ENCODE measurements at places on chromosomes 16 and 17.
A peak's percentile ranks its signal among the peaks of the same experiment; 100 is the strongest.

- DNase-seq, result no peak
These were observed 351.2 kb upstream of the ERCC4 start for GRCh38 chr16:13568803-13569202.

DNA sequence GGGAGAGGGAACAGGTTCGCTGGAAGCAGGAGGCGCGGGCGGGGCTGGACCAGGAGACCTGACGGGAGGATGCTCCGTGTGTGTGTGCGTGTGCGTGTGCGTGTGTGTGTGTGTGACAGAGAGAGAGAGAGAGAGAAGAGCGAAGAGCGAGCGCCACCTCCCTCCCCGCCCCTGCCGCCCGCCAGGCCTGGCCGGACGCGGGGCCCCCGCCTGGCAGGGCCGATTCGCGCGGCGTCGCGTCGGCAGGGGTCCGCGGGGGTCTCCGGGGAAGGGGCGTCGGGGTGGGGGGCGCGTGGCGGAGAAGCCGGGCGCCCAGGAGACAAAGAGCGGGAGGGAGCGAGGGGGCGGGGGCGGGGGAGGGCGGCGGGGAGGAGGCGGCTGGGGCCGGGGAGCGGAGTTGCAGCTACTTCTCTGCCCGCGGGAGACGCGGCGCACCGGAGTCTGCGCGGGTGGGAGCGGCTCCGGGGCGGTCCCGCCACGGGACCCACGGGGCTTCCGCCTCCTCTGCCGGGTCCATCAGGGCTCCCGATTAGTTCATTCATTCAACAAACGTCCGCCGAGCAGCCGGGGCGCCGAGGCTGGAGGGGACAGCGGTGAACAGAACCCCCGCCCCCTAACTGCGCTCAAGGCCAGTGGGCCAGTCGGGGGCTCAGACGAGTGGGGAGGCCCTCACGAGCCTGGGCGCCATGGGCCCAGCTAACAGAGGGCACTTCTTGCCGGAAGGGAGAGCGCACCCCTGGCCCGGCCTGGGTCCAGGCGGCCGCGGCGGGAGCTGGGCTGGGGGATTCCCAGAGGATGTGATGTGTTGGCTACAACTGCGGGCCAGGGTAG is at the start of gene SAMD14:
Gene SAMD14 (minus strand): TSS at position 433 of the 831 bp plus-strand sequence. CDS start 5,201 bp downstream, outside the sequence.
- DNase-seq, result peak; percentile 48

DNA sequence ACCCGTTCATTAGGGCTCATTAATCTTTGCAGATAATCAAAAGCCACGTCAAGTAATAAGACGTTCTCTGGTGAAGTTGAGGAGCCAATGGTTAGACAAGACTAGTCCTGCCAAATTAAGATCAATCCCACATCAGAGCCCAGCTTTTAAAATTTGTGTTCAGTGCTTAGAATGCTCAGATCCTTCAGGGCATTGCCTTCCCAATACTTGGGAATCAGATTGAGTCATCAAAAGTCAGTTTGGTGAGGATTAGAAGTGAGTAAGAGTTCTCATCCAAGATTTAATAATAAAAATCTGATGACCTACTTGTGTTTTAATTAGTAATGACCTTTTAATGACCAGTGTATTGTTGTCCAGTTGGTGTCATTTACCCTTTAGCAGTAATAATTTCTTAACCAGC is 19.8 kb downstream of the MAP2K4 start:
- DNase-seq, result no peak

GRCh38 chr16:74296432-74297144 is at the start of gene PSMD7:
Gene PSMD7, plus strand, starts transcription at chr16:74296814. Its CDS starts 101 bp downstream, at chr16:74296915.
- peak; percentile 85 for DNase-seq

DNA sequence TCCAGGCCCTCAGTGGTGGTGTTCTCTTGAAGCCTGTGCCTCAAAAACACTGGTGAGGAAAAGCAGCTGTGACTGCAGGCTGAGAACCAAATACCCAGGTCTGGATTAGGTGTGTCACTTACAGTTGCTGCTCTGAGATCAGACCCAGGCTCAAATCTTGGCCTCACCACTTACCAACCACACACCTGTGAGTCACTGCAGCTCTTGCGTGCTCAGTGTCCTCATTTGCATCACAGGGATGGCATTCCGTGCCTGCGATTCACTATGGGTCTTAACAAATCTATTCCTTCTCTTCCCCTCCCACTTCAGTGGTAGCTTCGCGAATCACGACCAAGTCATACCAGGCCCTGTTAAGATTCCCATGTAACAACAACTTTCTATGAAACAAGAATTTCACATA is 233.4 kb upstream of the HSBP1 start:
- no peak for DNase-seq

- DNase-seq, result no peak
These were observed 240.6 kb upstream of the ZFHX3 start for GRCh38 chr16:73288520-73288919.

DNA sequence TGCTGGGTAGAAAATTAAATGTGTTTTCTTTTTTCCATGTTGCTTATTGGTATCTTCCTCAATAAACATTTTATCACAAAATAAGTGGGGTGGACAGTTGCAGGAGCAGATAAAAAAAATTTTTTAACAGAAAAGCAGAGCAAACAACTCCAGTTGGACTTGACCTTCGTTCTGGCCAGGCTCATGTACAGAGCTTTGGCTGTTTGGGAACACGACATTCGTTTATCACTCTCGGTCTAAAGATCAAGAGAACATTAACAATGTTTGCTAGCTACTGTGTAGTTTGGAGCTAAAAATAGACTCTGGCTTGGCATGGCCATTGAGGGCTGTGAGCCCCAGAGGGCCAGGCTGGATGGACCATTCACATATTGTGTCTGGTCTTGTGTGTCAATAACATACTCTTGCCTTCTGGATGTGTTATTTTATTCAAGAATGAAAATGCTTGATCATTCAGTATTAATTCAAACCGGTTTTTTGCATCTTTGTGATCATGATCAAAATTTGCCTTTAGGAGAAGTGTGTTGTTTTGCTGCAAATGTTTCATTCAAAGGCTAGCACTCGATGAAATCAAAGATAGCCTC is 56.6 kb downstream of the TMEM186 start:
- no peak for DNase-seq

- no peak for DNase-seq
These were observed 71.5 kb downstream of the RAP1GAP2 start for GRCh38 chr17:2867441-2868424.

GRCh38 chr17:69723741-69724140 is 309.2 kb downstream of the MAP2K6 start:
- DNase-seq, result no peak

DNA sequence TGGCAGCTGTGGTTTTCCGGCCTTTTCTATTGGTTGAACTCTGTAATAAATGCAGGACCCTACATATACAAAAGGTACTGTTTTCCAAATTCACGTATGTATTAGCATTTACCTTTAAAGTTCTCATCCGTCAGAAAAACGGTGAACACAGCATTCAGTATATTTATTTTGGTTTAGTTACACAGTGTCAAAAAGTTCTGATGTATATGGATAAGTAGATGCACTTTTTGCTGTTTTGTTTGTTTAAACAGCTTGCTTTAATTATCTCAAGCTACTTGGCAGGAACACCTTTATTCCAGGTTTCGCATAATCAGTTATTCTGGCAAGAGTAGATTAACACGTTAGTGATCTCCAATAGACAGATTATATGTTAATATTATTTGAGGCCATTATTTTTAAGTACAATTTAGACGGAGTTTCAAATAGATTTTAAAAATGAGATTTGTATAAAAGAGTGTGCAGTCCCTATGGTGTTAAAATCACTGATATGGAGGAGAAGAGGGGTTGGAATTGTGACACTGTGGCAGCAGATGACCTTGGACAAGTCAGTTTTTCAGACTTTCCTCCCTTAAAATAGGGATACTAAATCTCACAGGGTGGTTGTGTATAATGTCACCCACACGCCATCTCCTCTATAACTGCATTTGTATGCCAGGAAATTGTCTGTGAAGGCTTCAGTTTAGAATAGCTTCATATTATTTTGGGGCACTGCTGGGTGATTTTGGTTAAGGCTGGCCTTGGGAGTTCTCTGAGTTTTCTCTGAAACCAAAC is 2.1 kb downstream of the HERPUD1 start:
- no peak for DNase-seq

DNA sequence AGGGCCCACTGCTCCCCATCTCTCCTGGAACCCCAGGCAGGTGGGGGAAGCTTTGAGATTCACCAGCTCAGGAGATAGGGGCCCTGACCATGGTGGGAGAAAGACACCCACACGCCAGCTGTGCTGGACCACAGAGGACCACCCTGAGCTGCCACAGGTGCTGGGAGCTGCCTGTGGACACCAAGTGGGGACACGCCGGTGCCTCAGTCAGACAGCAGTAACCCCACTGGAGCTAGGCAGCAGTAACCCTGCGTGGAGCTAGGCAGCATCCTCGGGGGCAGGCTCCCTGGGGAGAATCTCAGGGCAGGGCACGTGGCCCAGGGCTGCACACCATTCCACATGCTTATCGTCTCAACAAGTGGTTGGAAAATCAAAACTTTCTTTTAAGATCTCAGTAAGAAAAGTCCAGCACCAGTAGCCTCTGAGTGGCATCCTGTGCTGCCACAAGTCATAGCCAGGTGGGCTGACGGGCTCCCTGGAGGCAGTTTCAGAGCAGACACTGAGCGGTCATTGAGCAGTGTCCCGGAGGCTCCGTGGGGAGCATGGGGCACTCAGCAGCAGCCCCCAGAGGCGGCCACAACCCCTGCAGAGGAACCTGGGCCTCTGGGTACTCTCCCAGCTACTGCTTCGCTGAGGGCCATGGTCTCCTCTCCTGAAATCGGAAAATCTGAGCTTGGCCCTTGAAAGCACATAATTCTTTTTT is 8.0 kb upstream of the HEXD start:
- DNase-seq, result no peak

- no peak for DNase-seq
These were observed 81.4 kb upstream of the ERCC4 start for GRCh38 chr16:13838401-13839190.

- no peak for DNase-seq
These were observed 71.2 kb downstream of the RNF213 start for GRCh38 chr17:80331820-80332219.

DNA sequence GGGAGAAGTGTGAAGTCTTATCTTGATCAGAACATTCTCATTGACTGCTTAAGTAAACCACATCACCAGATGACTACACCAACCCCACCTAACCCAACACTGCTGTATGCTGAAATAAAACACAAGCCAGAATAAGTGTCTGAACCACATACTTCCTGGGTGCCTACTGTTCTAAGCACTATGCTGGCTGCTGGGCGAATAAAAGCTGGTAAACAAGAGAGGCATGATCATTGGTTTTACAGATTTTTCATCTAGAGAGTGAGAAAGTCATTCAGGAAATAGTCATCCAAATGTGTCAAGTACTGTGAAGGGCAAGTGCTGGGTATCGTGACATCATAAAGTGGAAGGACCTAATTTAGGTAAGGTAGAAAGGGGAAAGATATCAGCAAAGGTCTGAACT is 199.0 kb upstream of the SOX9 start:
- DNase-seq, result no peak

GRCh38 chr17:8122924-8123694 is 797 bp downstream of the HES7 start:
- no peak for DNase-seq

DNA sequence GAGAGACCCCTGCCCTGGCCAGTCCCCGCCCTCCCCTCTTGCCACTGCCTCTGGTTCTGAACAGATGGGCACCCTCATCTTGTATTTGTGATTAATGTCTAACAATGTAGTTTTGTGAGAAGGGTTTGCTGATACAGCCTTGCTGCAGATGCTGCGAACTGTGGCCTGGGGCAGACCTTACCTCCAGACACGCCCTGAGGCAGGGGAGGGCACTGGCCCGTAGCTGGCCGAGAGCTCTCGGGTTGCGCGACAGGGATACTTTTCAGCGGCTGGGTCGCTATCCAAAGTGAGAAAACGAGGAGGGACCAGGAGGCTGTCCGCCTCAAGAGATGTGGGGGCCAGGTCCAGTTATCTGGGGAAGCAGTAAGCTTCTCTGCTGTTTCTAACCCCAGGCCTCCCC is 21.9 kb downstream of the STH start:
- DNase-seq, result no peak

- DNase-seq, result no peak
These were observed 56.1 kb downstream of the PCTP start for GRCh38 chr17:55806745-55807495.

- DNase-seq, result no peak
These were observed 7.0 kb upstream of the NAGLU start for GRCh38 chr17:42529061-42529460.

- DNase-seq, result no peak
These were observed 32.7 kb downstream of the ITGB3 start for GRCh38 chr17:47286198-47286914.

GRCh38 chr17:41864836-41865595 is at the start of gene KLHL11:
Gene KLHL11, minus strand, starts transcription at chr17:41865423. Its CDS starts 53 bp downstream, at chr17:41865370.
- DNase-seq, result peak; percentile 91

GRCh38 chr17:37683454-37683984 is 40.3 kb upstream of the DDX52 start:
- DNase-seq, result no peak

DNA sequence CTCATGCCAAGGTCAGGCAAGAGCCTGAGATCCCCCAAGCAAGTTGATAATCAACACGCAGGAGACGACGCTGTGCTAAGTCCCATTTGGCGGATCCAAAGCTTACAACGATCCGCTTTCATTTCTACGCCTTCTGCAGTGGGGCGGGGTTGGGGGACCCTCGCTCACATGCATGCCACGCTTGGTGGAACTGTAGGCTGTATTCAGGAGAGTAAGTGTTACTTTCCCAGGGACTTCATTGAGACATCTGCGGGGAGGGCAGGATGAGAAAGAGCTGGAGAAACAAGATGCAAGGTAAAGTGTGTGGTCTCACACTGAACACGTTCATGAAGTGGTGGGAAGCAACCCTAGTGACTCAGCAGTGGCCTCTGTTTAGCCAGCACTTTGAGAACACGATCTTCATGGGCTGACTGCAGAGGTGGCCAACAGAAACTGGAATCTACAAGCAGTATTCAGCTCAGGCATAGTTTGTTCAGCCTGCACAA is 100.5 kb downstream of the XYLT1 start:
- DNase-seq, result no peak

Measured in NCI-H345 (cell line).